ENCODE measurements at places on chromosomes 7 and 10.

- peak; percentile 49 for DNase-seq
Measured at GRCh38 chr7:98841179-98841997, 28.4 kb downstream of the TMEM130 start.

- no peak for DNase-seq
Measured at GRCh38 chr10:131187926-131188325, 123.6 kb downstream of the TCERG1L start.

DNA sequence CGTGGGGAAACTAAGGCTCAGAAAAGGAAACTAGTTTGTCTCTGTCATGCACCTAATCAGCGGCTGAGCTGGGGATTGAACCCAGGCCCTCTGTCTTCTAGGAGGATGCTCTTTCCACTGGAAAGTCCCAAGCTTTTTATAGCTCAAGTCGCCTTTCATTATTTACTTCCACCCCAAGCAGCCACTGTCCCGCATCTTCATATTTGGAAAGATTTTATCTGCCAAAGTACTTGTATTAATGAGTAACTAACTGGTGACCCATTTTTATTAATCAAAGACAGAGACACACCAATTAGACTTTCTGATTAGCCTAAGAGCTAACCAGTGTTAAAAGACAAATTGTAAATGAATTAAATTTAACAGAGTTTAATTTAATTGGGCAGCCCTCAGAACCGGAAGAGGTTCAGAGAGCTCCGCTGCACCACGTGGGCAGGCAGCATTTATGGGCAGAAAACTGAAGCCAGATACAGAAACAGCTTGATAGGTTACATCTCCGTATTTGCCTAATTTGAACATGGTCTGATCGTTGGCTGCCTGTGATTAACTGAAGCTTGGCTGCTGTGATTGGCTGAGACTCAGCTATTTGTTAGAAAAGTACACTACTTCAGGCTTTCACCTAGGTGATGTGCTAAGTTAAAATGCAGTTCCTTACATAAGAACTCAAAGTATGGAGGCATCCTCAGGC is 78.5 kb upstream of the PDCD4 start:
- DNase-seq, result no peak

DNA sequence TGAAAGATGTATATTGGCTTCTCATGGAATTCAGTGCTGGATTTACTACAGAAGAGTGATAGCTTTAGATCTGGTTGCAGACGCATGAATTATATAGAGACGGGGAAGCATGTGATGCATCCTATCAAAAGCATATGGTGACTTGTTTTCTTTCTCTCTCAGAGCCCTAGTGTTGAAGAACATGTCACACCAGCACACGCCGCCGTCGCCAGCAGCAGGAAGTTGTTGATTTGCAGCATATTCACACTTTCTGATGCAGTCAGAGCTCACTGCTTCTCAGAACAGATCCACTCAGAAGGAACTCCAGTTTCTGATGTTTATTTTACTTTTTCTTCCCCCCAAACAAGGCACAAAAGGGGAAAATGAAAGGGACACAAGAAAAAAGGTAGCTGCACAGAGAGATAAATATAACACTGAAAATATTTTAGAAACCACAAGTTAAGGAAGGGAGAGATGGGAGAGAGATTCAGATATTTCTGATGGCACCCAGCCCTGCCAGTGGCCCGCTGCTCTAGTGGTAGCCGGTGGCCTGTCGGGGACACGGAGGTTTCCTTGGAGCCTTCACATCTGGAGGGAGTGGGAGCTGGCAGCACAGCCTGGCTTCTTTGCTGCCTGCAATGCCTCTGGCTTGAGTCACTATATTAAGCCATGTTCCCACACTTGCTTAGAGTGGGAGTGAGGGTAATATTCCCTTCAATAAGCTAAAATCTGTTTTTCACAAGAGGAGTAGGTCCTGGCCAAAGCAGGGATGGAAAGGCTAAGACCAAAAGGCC is 123.2 kb downstream of the NRP1 start:
- DNase-seq, result no peak

DNA sequence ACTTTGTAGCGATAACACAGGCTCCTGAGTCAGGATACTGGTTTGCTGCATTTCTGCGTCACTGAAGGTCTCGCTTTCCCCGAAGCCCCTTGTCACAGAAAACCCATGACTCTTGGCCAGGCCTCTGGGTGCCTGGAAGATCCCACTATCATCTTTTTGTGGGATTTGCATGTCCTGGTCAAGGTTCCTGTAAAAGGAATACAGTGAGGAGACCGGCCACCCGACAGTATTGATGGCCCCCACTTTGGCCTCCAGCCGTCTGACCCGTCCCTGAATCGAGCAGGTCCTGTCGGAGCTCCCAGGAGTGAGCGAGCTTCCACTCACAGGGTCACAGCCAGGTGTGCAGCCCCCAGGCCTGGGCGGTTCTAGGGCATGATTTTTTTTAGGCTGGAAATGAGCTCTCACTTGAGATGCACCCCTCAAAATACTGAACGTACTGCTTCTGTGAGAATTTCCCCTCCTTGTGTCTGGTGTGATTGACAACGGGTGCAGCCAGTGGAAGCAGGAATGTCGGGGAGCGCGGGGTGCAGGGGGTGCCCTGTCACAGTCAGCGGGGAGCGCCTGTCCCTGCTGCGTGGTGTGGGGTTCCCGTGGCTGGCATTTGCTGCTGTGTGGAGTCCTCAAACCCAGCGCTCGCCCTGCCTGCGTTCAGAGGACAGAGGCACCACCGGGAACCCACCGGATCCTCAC is 75.8 kb downstream of the DNAJB6 start:
- DNase-seq, result no peak

GRCh38 chr7:6338551-6339274 is 66.3 kb upstream of the CYTH3 start:
- DNase-seq, result no peak

Measured in stimulated activated CD4-positive, alpha-beta T cell treated with anti-CD3 and anti-CD28 coated beads, Interleukin-4, amount 100 ng/mL, for 48 hours (primary cell).